ENCODE measurements at places on chromosomes 2 and 18. TPM values are rescaled to one million over a fixed set of nuclear protein-coding genes. Genes with fewer than 3 reads are reported as not detected.
A peak's percentile ranks its signal among the peaks of the same experiment; 100 is the strongest.

DNA sequence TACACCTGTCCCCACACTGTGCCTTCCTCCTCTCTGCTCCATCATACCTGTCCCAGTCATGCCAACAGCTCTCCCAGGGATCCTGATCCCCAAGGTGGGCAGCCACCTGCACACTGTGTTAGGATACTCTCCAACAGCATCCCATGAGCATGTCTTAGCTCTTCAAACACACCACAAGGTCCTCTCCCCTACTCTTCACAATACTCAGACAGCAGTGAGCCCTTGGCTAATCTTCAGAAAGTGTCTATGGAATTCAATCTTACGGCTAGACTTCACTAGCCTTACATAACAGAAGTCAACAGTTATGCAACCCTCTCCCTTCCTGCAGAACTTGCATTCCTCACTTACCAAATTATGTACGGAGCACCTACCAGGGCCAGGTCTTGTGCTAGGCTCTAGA, 79.9 kb downstream of the MYO5B start:
- ATAC-seq, result no peak

GRCh38 chr2:126368758-126369157, 287.2 kb upstream of the GYPC start:
- ATAC-seq, result no peak

DNA sequence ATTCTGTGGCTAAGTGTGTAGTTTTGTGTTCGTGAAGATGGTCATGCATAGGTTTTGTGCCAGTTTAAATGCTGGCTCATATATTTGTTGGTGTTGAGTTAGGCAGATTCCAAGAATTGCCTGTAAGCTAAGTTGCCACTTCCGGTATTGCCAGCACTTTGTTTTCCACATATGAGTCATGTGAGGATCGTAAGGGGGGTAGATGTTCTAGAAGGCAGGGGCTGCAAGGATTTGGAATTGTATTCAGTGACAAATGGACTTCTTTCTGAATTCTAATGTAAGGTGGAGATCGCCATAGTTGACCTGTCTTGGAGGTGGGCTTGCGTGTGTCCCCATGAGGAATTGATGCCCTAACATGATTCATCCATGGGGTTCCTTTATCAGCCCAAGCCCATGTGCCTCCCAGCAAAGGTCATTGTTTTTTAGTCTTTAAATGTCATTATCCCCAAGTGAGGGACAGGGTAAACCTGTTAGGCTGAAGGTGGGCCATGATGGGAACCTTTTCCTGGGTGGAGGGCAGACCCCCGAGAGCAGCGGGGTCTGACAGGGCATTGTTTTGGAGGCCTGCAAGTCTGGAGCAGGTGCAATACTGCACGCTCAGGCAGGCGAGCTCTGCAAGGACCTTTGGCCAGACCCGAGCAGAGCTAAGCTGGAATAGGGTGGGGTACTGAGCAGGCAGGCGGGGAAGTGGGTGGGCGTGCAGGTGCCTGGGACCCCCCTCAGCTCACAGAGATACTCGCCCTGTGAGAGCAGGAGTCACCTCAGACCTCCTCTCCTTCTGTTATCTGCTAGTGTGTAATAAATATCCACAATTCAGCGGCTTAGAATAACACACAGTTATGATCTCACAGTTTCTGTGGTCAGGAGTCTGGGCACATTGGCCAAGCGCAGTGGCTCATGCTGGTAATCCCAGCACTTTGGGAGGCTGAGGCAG, 77.4 kb downstream of the LRRFIP1 start:
- no peak for ATAC-seq

DNA sequence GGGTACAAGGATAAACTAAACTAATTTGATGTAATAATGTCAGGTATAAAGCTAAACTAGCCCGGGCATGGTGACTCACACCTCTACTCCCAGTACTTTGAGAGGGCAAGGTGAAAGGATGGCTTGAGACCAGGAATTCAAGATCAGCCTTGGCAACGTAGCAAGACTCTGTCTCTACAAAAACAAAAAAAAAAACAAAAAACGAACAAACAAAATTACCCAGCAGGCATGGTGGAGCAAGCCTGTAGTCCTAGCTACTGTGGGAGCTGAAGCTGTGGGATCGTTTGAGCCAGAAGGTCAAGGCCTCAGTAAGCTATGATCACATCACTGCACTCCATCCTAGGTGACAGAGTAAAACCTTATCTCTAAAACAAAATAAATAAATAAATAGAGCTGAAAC, 131.8 kb upstream of the KYNU start:
- ATAC-seq, result no peak

- peak; percentile 89 for ATAC-seq
These were observed 5.6 kb upstream of the NAPG start for GRCh38 chr18:10519999-10520935.

GRCh38 chr2:75088791-75089190, 110.5 kb downstream of the TACR1 start:
- no peak for ATAC-seq

DNA sequence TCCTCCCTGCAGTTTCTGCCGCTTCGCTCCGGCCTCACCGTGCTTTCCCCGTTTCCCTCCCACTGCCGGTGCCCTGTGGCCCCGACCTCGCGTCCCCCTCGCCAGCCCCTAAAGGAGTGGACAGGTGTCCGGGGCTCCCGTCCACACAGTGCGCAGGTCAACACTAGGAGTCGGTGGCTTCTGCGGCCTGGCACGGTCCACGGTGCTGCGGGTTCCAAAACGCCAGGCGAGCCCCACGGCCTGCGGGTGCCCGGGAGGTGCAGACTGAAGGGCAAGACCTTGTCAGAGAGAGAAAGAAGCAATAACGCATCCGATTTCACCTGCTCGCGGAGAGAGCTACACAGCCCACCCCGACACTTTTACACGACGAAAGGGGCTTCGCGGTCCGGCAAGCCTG, 588.7 kb upstream of the SALL3 start:
- ATAC-seq, result peak; percentile 47

DNA sequence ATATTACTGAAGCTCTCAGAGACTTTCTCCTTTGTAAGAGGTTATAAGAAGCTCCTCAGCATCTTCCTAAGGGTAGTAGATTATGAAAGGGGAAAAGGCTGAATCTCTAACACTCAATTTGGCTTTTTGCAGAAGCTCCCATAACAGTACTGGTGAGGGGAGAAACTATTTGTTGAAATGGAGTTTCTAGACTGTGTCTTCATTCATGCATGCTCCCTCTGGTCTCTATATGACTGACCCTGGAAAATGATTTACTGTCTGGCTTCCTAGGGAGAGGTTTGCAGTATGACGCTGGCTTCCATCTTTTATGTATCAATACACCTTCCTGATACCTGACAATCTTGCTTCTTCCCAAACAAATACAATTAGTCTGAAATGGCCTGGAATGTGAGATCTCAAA, 63.9 kb downstream of the LDAH start:
- no peak for ATAC-seq

GRCh38 chr2:47054868-47055267, 100.2 kb downstream of the STPG4 start:
- no peak for ATAC-seq

The SCN2A gene
- 14.3 TPM for total RNA-seq

The TCF23 gene
- total RNA-seq, result 0.16 TPM
